ENCODE measurements at places on chromosomes 2 and 18.
A peak's percentile ranks its signal among the peaks of the same experiment; 100 is the strongest.

GRCh38 chr2:169965495-169965894 is 138.2 kb downstream of the UBR3 start:
- no peak for DNase-seq

DNA sequence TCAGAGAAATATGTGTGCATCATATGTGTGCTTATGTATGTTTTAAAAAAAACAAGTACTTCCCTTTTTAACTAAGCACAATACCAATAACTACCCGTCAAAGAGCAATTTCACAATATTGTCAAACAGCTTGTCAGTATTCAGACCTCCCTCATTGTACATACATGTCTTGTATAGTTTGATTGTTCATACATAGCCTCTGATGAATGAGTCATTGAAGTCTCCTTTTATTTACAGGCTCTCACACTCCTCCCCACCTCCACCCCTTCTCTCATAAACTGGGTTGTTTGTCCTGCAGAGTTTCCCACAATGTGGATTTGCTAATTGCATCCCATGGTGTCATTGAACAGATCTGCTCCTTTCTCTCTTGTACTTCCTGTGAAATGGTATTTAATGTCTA is 132.8 kb upstream of the L3MBTL4 start:
- no peak for DNase-seq

GRCh38 chr18:79259218-79259617 is 136.5 kb upstream of the NFATC1 start:
- no peak for DNase-seq

GRCh38 chr2:13919981-13920382 is 712.5 kb upstream of the LRATD1 start:
- DNase-seq = no peak

GRCh38 chr18:10930076-10930475 is 219.3 kb downstream of the PIEZO2 start:
- no peak for DNase-seq

DNA sequence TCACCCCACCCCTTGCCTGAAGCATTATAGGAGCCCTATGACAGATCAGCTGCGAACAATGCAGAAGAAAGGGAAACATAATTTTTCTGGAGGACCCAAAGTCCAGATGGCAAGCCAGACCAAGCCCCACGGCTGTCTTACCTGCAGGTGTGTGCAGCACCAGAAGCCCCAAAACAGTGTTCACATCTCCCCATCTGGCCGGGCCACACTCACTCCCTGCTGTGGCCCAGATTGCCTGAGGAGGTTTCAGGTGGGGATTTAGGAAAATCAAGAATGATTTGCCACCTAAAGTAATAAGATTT is 11.7 kb upstream of the STK17B start:
- DNase-seq = no peak

GRCh38 chr18:63319383-63320122 is at the start of gene BCL2:
TSS of gene BCL2 (minus strand) at chr18:63319769.
- peak; percentile 71 for DNase-seq

GRCh38 chr18:39863916-39864315 is 2091.1 kb upstream of the PIK3C3 start:
- DNase-seq = no peak

DNA sequence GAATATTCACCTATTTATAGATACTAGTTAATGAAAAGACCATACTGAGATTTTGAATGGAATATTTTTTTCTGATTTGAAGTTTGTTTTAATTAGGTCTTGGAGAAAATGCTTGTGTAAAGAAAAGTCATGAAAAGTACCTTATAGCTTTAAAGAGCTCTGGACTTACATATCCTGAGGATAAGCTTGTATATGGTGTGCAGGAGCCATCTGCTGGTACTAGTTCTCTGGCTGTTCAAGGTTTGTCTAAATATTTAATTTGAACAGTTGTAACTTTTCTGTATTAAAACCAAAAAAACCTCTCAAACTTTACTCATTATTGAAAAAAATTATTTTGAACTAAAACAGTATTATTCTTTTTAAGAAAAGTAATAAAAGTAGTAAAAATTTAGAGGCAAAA is 50.1 kb downstream of the UBR3 start:
- no peak for DNase-seq

GRCh38 chr2:24265212-24265611 is 90.4 kb downstream of the FAM228A start:
- DNase-seq = no peak

GRCh38 chr2:204472375-204472774 is 72.9 kb upstream of the PARD3B start:
- no peak for DNase-seq

- peak; percentile 70 for DNase-seq
Measured at GRCh38 chr2:202064171-202064880, 8.7 kb upstream of the KIAA2012 start.

DNA sequence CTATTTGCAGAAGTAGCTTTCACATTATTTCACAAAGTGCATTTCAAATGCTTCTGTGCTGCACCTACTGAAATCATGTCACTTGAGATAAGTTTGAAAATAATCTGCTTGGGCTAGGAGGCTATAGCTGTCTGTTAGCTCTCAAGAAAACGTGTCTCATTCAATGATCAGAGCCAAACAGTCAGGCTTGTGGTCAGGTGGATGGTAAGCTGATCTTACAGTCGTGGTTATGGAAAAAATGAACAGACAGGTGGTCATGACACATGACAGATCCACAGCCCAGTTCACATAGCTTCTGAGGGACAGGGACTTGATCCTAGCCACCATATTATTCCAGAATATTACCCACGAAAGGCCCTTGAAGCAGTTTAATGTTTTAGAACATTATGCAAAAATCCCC is 26.5 kb upstream of the RFX8 start:
- no peak for DNase-seq

GRCh38 chr2:62736899-62737559 is 31.5 kb downstream of the EHBP1 start:
- peak; percentile 48 for DNase-seq

DNA sequence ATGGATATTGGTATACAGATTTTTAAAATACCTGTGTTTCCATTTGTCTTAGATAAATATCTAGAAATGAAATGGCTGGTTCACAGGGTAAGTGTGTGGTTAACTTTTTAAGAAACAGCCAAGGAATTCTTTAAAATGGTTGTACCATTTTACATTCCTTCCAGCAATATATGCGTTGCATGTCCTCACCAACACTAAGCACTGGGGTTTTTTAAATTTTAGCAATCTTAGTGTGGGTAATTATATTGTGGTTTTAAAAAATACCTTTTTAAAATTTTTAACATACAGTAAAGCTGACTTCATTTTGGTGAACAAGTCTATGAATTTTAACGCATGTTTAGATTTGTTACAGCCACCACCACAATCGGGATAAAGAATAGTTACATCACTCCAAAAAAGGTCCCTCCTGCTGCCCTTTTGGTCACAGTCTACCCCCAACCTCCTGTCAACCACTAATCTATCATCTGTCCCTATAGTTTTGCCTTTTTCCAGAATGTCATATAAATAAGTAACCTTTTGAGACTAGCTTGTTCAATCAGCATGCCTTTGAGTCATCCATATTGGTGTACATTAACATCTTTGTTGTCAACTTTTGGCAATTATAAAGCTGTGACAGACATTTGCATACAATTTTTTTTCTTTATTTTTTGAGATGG is 128.1 kb upstream of the MSTN start:
- no peak for DNase-seq

DNA sequence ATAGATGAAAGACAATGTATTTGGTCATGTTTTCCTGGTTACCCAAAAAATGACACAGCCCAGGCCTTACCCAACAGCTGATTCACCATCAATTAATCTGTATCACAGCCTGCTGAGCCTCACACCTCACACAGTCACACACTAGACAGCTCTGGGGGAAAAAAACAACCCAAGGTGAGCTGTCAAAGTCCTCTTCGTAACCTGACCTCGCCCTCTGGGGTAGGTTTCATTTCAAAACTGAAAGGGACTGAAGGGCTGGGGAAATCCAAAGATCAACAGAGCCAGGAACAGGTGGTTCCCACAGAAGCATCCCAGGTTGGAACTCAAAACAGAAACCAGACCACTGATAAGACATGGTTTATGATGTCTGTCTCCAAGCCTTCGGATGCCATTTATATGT is 18.2 kb upstream of the PCBP1 start:
- no peak for DNase-seq

DNA sequence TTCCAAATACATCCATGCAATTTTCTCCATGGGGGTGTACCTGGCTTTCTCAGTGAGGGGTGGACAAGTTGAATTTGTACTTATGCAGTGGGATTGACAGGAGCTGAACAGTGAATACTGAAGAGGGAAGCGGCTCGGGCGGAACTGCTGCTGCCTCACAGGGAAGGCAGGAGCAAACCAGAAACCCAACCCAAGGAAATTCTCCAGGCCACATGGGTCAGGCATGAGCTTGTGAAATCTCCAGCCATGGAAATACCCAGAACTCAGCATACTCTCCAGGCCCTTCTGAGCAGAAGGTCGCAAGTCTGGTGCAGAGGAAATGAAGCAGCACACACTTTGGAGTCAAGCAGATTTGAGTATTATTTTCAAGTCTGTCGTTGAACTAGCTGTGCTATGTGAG is 26.5 kb upstream of the INO80C start:
- DNase-seq = no peak

GRCh38 chr2:239758279-239758877 is 266.8 kb downstream of the NDUFA10 start:
- DNase-seq = no peak

GRCh38 chr2:233819884-233820773 is 34.2 kb downstream of the HJURP start:
- peak; percentile 36 for DNase-seq

Data from endodermal cell (in vitro differentiated cells).